Mucosa of descending colon (tissue), 3 donors: ENCODE measurements at places on chromosomes 7 and 10. TPM values are rescaled to one million over a fixed set of nuclear protein-coding genes. Genes with fewer than 3 reads are reported as not detected.

DNA sequence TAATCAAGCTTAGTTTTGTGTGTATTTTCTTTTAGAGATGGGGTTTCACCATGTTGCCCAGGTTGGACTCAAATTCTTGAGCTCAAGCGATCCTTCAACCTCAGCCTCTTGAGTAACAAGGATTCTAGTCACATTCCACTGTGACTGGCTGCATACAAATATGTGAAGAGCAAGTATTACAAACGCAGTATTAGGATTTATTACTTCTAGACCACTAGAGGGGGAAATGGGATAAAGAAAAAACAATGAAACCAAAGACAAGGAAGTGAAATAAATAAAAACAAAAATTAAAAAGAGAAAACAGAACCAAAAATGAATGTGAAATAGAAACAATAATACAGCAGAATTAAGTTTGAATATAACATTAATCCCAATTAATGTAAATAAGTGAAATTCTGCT, 308.7 kb downstream of the ANKRD30A start:
- no peak for DNase-seq

The CRPPA gene
- 2.8 TPM for total RNA-seq

DNA sequence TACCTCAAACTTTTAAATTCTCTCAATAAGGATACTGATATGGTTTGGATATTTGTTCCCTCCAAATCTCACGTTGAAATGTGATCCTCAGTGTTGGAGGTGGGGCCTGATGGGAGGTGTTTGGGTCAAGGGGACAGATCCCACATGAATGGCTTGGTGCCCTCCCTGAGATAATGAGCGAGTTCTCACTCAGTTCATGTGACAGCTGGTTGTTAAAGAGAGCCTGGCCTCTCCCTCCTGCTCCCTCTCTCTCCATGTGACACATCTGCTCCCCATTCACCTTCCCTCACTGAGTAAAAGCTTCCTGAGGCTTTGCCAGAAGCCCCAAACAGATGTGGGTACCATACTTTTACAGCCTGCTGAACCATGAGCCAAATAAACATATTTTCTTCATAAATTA, 19.2 kb downstream of the ABCB4 start:
- no peak for DNase-seq

The SPDYE9 gene
- total RNA-seq, result not detected

The KCNH2 gene
- 87.1 TPM for total RNA-seq

GRCh38 chr10:67959839-67960476, 75.5 kb downstream of the SIRT1 start:
- no peak for DNase-seq

GRCh38 chr7:159120540-159120919, 24.1 kb downstream of the VIPR2 start:
- DNase-seq, result no peak

The TAS2R4 gene
- 2.1 TPM for total RNA-seq

The PON1 gene
- not detected for total RNA-seq

- no peak for DNase-seq
Measured at GRCh38 chr7:1192171-1192676, 32.2 kb upstream of the ZFAND2A start.
